ENCODE measurements at places on chromosomes 3 and 15.

DNA sequence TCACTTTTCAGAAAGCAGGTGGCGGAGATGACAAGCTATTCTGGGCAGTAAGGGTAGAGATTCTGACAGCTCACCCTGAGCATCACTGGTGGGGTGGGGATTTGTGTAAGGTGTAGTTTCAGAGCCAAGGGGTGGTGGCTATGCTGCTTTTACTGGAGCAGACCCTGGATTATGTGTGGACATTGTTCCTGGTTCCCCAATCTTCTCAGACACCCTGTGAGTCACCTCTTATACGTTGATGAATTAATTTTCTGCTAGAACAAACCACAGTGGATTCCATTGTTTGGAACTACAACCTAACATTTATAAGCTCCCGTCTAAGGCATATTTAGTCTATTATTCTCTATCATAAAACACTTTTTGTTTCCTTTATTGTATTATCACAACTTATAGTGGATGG, 169.5 kb upstream of the COL8A1 start:
- no peak for DNase-seq

DNA sequence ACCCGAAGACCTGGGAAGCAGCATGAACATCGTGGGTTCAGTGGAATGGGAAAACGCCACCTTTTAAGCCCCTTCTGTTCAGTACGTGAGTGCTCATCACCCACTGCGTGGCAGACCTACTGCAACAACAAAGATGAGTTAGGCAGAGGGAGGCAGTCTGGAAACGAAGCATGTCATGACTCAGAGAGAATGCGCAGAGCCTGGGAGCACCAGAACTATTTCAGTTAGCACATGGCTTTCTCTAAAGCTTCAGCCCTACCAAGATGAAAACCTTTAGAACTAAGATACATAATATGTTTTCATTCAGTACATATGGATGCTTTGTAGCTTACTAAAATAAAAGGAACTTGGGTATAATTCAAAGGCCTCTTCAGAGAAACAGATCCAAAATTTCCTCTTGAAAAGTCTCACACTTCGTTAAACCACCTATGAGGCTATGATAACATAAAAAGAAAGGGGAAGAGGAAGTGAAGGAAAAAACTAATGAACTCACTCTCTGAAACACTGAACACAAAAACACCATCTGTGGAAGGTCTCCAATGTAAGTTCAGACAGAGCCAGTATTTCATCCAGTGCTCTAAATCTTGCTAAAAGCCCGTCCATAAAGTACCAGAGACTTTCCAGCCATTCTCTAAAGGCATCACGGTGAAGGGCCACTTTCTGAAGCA, 140.1 kb downstream of the OCA2 start:
- no peak for DNase-seq

GRCh38 chr15:78047761-78048627, 29.5 kb downstream of the TBC1D2B start:
- no peak for DNase-seq

DNA sequence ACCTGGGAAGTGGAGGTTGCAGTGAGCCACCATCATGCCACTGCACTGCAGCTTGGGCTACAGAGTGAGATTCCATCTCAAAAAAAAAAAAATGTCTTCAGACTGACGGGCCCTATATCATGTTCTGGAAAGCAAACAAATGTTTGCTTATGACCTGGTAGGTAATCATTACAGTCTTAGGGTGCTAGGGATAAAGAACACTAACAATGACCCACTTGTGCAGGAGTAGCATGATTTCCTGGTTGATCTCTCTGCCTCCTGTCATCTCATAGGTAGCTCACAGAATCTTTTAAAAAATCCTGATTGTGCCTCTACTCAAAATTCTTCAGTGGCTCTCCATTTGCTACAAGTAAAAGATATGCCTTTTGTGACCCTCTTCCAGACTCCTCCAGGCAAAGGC, 74.5 kb upstream of the TSPAN3 start:
- no peak for DNase-seq

DNA sequence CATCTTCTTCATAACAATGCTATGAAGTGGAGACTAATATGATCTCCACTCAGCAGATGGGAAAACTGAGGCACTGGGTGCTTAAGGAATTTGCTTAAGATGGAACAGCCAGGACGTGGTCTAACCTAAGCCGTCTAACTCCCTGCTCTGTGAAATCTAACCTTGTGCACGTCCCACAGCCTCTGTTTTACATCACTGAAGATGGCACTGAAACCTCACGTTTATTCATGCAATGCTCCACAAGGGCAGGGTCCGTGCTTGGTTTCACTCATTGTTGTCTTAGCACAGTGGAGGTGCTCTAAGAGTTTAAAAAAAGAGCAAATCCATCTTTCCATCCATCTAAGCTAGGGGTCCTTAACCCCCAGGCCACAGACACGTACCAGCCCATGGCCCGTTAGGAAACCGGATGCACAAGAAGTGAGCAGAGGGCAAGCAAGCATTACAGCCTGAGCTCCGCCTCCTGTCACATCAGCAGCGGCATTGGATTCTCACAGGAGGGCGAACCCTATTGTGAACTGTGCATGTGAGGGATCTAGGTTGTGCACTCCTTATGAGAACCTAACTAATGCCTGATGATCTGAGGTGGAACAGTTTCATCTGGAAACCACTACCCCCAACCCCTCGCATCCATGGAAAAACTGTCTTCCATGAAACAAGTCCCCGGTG, 118.0 kb downstream of the FOXP1 start:
- DNase-seq, result no peak

DNA sequence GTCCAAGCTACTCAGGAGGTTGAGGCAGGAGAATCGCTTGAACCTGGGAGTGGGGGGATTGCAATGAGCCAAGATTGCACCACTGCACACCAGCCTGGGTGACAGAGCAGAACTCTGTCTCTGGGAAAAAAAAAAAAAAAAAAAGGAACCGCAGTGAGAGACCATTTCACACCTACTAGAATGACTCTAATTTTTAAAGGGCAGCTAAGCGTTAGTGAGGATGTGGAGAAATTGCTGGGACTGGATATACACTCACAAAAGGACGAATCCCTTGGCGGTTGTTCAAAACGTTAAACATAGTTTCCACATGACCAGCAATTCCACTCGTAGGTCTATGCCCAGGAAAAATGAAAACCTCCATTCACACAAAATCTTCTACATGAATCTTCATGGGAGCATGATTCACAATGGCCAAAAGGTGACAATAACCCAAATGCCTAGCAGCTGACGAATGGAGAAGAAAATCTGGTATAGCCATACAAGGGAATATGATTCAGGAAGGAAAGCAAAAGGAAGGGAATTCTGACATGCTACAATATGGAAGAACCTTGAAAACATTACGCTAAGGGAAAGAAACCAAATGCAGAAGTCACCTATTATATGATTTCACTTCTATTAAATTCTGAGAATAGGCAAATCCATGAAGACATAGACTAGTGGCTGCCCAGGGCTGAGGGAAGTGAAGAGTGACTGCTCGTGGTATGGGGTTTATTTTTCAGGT, 127.0 kb downstream of the CHSY1 start:
- no peak for DNase-seq

- DNase-seq, result no peak
Measured at GRCh38 chr3:42996633-42997075, 17.5 kb downstream of the GASK1A start.

GRCh38 chr3:12924437-12924836, 83.1 kb upstream of the RPL32 start:
- no peak for DNase-seq

DNA sequence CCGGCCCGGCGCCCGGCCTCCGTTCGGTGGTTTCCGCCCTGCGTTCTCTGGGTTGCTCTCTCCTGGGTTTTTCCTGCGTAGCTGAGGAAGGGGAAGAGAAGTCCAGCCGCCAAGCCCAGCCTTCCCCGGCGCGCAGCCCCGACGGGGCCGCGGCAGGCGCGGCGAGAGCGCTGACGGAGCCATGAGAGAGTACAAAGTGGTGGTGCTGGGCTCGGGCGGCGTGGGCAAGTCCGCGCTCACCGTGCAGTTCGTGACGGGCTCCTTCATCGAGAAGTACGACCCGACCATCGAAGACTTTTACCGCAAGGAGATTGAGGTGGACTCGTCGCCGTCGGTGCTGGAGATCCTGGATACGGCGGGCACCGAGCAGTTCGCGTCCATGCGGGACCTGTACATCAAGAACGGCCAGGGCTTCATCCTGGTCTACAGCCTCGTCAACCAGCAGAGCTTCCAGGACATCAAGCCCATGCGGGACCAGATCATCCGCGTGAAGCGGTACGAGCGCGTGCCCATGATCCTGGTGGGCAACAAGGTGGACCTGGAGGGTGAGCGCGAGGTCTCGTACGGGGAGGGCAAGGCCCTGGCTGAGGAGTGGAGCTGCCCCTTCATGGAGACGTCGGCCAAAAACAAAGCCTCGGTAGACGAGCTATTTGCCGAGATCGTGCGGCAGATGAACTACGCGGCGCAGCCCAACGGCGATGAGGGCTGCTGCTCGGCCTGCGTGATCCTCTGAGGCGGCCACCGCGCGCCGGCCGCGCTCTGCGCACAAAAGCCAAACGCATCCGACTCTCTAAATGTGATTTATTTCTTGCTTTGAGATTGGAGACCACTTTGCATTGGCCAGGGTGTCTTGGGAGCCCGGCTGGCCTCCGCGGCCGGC, 727 bp downstream of the RAP2B start:
- DNase-seq, result peak; percentile 56

- no peak for DNase-seq
Measured at GRCh38 chr3:28250999-28251398, 9.6 kb downstream of the CMC1 start.

- DNase-seq, result peak; percentile 78
Measured at GRCh38 chr3:108006077-108006771, 84.6 kb downstream of the CD47 start.

DNA sequence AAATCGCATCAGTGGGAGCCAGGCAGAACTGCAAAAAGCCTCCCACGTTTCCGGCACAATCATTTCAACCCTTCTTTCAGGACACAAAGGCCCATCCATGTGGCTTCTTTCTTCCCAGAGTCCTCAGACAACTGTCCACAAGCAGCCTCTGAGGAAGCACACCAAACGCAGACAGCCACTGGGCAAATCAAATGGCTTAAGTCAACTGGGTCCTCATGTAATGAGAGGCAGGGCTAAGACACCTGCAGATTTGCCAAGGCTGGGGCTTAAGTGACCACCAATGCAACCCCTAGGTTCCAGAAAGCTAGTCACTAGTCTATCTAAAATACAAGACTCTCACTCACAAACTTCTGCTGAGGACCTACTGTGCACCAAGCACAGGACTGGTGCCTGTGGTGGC, 8.0 kb downstream of the OSBPL10 start:
- no peak for DNase-seq

- no peak for DNase-seq
Measured at GRCh38 chr15:52290329-52290728, 5.3 kb downstream of the MYO5C start.

DNA sequence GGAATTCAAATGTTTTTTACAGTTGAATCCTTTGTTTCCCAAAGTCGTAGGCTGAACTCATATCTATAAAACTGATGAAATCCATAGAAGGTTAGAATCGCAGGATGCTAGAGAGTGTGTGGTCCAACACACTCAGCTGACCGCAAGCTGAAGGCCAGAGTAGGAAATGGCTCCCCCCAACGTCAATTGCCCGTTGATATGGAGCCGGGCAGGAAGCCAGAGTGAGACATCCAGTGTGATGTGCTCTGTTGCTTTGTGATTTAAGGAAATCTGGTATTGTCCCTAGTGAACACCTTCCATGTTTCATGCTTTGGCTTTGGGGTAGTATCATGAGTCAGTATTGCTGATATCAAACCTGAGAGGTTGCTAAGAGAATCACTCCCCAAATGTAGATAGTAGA, 5.8 kb upstream of the MEX3B start:
- no peak for DNase-seq

DNA sequence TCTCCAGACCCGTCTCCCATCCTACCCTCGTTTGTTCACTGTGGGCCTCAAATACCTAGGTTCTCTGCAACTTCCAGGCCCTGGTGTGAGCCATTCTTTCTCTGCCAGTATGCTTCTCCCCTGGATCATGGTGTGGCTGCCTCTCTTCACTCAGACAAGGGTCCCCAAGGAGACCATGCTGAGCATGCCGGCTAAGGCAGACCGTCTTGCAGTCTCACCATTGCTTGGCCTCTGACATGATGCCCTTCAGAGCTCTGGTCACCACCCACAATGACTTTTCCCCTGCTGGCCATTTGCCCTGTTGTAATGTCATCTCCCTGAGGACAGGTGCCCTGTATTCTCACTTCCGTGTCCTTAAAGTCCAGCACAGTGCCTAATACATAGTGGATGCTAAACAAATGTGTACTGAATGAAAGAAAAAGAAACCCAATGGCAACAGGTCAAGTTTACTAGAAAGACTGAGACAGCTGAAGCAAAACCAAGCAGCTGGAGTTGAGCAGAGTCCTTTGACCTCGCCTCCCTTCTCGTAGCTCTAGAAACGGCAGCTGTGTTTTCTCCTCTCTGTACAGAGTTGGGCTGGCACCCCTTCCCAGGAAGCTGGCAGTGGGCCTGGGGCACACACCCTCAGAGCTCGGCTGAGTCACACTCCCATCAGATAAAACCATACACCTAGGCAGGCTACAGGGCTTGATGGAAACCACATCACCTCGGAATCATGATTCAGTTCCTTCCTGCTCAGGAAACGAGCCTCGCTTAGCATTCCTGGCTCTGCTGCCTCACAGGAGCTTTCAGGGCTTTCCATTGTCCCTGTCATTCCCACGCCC, 8.6 kb downstream of the TLR9 start:
- peak; percentile 89 for DNase-seq

DNA sequence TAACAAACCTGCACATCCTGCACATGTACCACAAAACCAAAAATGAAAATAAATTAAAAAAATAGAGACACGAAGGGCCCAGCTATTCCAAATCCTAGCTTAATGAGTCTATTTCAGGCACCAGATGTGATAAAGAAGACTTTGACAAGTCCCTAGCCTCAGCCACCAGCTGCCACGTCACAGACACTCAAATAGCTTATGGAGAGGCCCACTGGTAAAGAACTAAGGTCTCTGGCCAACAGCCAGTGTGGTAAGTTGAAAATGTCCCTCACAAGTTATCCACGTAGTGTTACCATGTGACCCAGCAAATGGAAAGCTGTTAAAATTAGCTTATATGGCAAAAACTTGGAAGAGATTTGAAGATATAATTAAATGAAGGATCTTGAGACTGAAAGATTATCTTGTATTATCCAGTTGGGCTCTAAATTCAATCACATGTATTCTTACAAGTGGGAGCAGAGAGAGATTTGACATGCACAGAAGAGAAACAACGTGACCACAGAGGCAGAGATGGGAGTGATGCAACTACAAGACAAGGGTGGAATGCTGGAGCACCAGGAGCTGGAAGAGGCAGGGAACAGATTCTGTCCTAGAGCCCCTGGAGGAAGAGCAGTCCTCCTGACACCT, 10.9 kb downstream of the ACSBG1 start:
- no peak for DNase-seq

GRCh38 chr3:131716007-131716406, 213.2 kb upstream of the MRPL3 start:
- DNase-seq, result no peak

All from left colon (tissue), 2 donors.